Globus pallidus (tissue), 1 donor: ENCODE measurements at places on chromosomes 4 and X.

DNA sequence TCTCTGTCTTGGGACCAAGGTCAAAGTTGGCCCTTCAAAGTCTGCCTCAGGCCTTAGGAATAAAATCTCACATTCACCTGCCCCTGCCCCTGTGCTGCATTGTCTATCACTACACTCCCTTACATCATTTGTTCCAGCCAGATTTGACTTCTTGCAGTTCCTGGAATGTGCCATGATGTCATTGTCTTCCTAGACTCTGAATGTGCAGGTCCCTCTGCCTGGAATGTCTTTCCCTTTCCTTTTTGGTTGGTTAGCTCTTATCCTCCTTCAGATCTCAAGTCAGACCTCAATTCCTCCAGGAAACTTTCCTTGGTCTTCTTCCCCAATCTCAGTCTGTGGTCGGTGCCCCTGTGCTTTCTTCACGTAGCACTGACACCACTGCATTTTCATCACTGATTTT is 67.7 kb upstream of the EFNB1 start:
- no peak for DNase-seq

GRCh38 chr4:155119006-155119405 is 89.4 kb upstream of the NPY2R start:
- no peak for DNase-seq

GRCh38 chrX:42624524-42624923 is 153.4 kb downstream of the PPP1R2C start:
- DNase-seq = no peak

DNA sequence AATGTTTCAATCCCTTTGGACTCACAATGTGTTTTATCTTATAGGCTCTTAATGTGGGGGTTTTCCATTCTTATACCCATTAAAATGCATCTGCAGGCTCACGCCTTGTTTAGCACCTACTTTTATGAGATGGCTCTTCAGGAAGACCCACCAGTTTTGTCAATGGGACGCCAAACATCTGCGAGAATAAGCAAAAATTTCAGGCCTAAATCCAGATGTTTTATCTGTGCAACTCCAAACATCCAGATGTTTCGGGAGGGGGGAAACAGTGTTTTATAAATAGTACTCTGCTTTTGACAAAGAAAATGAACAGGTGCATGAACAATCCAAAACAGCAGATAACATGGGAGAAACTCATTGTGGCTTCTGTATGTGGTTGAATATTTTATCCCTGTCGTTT is 342.8 kb downstream of the DHX15 start:
- no peak for DNase-seq

GRCh38 chr4:135120195-135120594 is 918.6 kb upstream of the PABPC4L start:
- no peak for DNase-seq
